ENCODE measurements at places on chromosomes 1 and 21. TPM values are rescaled to one million over a fixed set of nuclear protein-coding genes. Genes with fewer than 3 reads are reported as not detected.

- DNase-seq = peak; percentile 91
Measured at GRCh38 chr1:205273551-205273982, 45.8 kb downstream of the TMCC2 start.

GRCh38 chr1:197774466-197775281 is 606 bp downstream of the DENND1B start:
- DNase-seq = peak; percentile 68

The AKR7A3 gene
- 2.2 TPM for total RNA-seq

The MX1 gene
- total RNA-seq = 175 TPM

The TMPRSS3 gene
- total RNA-seq = 10.3 TPM

The RBP7 gene
- total RNA-seq = 0.83 TPM

The PTCH2 gene
- 0.76 TPM for total RNA-seq
